CD8-positive, alpha-beta memory T cell (primary cell): ENCODE measurements at places on chromosomes 11 and 22. TPM values are rescaled to one million over a fixed set of nuclear protein-coding genes. Genes with fewer than 3 reads are reported as not detected.
A peak's percentile ranks its signal among the peaks of the same experiment; 100 is the strongest.

DNA sequence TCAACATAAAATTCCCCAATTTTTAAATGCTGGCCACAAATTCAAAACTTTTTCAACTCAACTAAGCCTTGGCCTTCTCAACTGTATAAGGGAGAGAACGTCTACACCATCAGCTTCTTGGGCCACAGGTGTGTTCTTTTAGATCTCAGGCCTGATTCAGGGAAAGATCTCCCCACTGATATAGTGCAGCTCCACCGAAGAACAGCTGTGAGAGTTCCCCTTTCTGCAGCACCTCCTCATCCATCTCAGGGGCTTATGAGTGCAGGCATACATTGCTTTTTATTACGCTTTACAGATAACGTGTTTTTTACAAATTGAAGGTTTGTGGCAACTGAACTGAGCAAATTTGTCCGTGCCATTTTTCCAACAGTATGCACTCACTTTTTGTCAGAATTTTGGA is 8.0 kb upstream of the CD82 start:
- DNase-seq = no peak

GRCh38 chr11:73551677-73552076 is 46.2 kb downstream of the FAM168A start:
- DNase-seq = no peak

Gene CABP7
- total RNA-seq = 0.07 TPM

GRCh38 chr11:45933846-45934579 is 11.6 kb downstream of the LARGE2 start:
- DNase-seq = no peak

Gene PARVG
- total RNA-seq = 57.4 TPM

- no peak for DNase-seq
These were observed 85.0 kb downstream of the INSC start for GRCh38 chr11:15199693-15200092.

- DNase-seq = no peak
These were observed 1.7 kb upstream of the CBX6 start for GRCh38 chr22:38873469-38874411.

Gene KREMEN1
- total RNA-seq = 0.28 TPM

Gene SH3BP1
- total RNA-seq = 94.6 TPM

DNA sequence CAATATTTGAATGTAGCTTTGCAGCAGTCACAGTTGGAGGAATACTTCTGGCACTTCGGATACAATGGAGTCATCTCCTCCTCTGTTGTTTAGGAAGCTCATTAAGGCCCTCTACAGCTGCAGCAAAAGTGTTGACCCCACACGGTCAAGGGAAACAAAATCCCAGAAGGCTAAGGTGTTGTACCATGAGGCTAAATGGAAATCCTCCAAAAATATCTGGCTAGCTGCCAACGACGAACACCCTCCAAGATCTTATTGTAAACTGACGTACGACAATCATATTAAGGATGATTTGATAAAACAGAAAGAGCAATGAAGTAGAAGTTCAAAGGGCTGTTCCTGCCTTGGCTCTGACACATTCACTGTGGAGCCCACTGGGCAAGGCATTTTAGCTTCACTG is 4.0 kb downstream of the POGLUT3 start:
- no peak for DNase-seq

DNA sequence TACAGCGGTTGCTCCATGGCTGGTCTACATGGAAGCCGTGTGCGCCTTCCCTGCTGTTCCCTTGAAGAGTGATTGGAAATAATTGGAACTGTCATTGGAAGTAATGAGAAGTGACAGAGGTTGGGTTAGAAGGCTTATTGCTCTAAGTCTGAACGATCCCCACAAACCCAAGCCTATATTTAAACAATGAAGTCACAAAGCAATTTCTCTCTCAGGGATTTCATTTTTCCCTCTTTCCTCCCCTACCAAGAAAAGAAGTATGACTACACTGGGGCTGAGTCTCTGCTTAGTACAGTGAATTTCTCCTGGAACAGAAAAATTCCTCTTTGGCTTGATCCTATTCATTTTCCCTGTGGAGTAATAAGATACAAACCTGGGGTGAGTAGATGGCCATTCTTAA is 7.8 kb downstream of the CLMP start:
- no peak for DNase-seq

DNA sequence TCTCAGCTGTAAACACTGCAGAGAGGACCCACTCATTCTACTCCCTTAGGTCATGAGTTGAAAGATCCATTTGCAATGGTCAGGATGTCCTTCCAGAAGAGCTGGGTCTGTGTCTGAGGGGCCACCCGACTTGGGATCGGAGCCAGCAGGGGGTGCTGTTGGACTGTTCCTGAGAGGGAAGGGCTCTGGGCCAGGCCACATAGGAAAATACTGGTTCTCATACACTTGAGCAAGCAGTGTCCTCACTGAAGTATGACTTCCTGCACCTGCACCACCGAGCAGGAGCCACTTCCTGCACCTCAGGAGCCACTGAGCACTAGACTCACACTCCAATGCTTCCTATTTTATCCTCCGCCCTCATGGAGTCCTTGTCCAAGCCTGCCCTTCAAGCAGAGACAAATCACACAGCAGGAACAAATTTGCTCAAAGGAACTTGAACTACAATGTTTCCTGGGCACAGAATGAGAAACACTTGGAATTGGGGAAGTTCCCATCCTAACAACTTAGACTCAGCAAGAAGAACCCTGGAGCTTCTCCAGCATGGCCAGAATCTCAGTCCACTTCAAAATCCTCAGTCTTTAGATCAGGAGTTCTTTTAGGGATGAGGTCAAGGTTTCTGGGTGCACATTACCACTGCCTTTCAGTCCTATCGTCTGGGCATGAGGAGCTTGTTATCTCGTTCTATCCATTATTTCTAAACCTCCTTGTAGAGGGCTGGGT is 36.6 kb upstream of the VPREB1 start:
- peak; percentile 64 for DNase-seq

- peak; percentile 86 for DNase-seq
These were observed at the start of gene KIAA0930 for GRCh38 chr22:45240810-45241631. KIAA0930 (minus strand) TSS chr22:45240894; CDS start chr22:45240703, 191 bp downstream.

DNA sequence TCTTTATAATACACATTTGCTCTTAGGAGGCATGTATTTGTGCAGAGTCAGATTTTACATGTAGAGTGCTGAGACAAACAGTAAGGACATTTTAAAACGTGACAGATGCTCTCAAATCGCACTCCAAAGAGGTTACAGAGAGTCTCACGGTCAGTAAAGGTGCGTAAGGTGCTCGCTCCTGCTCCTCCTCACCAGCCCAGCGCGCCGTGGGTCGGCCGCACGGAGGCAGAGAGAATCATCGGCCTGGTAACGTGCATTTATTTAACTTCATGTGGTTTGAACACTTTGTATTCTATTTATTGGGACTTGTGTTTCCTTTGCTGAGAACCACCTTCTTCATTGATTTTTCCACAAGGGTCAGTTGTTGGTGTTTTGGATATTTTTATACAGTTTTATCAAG is 900.1 kb downstream of the BRD1 start:
- no peak for DNase-seq

DNA sequence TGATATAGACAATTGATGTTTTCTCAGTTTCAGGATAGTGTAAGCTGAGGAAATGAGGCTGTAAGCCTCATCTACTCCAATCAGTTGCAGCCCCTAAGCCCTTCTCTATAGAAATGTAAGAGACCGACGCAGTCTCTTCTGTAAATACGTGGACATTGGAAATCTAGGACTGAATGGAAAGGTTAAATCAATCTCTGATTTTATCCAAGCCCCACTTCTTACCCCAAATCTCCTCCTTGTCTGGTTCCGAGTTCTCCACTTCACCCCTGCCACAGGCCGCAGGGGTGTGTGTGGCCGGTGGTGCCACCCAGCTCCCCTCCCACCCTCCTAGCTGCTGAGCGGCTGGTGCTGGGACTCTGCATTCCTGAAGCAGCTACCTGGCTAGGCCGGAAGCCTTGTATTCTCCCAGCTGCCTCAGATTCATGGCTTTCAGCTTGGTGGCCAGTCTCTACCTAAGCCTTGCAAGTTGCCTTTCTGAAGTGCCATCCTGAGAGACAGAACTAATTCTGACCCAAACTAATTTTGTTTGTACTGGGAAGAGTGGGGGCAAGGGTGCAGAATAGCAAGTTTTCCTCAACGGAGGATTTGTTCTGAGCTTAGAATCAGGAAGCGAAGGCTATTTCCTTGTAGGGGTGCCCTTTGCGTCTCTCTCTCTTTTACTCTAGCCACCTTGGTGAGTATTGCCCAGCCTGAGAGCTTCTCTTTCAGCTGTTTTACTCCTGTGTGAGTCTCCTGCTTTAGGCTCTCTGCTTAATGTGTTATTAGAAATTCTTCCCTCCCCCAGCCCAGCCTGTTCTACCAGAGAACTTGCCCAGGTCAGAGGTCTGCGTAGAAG is 749 bp downstream of the VWA5A start:
- no peak for DNase-seq

DNA sequence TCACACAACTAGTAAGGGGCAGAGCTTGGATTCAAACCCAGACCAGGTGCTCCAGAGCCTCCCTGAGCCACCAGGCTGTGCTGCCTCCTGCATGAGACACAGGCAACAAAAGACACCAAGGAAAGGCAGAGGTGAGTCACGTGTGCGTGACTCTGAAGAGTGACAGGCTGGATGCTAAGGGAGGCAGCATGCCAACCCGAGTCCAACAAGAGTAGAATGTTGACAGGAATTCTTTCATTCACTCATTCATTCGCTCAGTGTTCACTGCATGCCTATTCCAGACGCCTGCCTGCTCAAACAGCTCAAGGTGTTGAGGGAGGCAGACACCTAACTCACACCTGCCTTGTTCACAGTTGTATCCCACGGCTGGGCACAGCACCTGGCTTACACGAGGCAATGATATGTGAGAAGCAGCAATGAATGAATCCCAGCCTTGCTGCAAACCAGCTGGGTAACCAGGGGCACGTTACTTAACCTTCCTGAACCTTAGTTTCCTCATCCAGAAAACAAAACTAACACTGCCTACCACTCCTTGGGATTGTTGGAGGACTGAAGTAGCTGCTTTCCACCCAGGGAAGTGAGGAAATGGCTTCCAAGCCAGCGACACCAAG is 73.8 kb upstream of the ARFGAP3 start:
- no peak for DNase-seq
